HFFc6 (cell line): ENCODE measurements at places on chromosomes 5 and 9.

GRCh38 chr9:32220750-32221149, 163.7 kb upstream of the ACO1 start:
- no peaks in the 10 kb centered on the region for H3K4me1 ChIP-seq
- no peaks in the 10 kb centered on the region for H3K36me3 ChIP-seq
- H3K4me3 ChIP-seq, result no peak overlapping the region

DNA sequence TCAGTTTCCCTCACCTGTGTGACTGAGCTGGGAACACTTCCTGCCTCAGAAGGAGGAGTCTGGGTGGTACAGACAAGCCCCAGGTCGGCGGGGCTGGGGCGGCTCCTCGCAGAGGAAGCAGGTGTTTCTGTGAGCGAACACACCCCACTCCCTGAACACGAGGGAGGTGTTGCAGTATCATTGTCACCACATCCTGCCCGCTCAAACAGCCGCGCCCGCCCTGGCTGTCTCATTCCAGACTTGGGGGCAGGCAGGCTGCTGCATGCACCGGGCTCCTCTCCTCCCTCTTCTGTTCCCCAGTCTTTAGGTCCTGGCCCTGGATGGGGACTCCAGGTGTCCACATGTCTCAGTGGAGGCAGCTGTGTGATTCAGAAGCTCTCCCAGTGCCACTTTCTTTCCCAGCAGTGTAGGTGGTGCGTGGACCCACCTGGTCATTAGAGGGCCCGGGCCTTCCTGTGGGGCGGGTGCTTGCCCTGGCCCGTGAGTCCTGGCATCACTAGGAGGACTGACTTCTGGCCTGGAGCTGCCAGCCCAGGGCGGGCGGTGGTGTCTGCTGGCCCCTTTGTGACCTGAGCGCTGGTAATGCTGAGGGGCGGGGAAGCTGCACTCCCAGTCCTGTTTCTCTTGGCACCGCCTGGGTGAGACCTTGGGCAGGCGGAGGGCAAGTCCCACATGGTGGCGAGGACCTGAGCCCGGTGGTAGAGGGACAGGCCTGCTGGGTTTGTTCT, 18.3 kb upstream of the PHYHD1 start:
- peaks cover 15% of the 10 kb centered on the region for H3K36me3 ChIP-seq
- H3K27ac ChIP-seq, result peak overlapping the region; percentile 21
- peaks cover 30% of the 10 kb centered on the region for H3K4me1 ChIP-seq
- peaks cover 3% of the 10 kb centered on the region; the same call in 1 of the 2 replicates for H3K27me3 ChIP-seq
- no peak overlapping the region for H3K4me3 ChIP-seq

DNA sequence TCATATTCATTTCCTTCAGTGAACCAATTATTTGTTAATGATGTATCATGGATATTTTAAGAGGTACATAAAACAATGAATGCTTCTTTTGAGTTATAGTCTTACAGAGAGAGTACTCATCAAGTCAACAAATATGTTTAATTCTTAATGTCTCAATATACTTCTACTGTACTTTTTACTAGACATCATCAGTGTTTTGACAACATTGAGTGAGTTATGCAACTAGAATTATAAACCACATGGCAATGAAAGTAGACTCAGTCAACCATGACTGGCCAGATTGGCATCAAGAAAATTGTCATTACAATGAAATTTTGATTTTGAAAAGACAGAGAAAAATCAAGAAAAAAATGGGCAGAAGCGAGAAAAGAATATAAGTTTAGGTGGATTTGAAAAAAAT, 1248.1 kb upstream of the CDH18 start:
- no peaks in the 10 kb centered on the region for H3K4me1 ChIP-seq
- no peaks in the 10 kb centered on the region for H3K27me3 ChIP-seq
- no peak overlapping the region for H3K27ac ChIP-seq
- no peak overlapping the region for H3K4me3 ChIP-seq
- H3K36me3 ChIP-seq, result no peaks in the 10 kb centered on the region
- DNase-seq, result no peak

DNA sequence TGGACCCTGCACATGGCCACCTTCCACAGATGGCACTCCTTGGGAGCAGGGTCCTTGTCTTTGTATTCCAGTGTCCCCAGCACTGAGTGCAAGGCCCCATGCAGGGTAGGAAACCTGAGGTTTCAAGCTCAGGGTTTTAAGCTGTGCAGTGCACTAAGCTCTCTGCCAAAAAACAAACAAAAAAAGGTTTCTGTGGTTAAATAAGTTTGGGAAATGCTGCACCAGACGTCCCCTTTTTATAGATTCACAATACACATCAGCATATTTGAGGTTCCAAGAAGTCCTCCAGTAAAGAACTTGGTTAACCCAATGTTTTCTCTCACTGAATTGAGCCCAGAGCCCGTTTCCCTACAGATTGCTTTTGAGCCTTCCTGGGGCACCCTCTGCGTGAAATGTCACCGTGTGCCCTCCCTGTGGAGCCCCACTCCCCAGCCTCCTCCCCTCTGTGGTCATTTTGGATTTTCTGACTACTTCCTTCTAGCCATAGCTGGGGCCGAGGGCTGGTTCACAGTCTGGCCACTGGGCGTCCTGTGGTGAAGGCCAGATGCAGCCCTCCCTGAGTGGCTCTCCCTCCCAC, 17.1 kb downstream of the DELE1 start:
- H3K4me1 ChIP-seq, result peaks cover 20% of the 10 kb centered on the region
- no peak for DNase-seq
- peak overlapping the region; percentile 34; the same call in 1 of the 2 replicates for H3K27ac ChIP-seq
- H3K36me3 ChIP-seq, result peaks cover 7% of the 10 kb centered on the region; the same call in 1 of the 2 replicates

GRCh38 chr9:126704157-126704891, 90.6 kb downstream of the LMX1B start:
- H3K36me3 ChIP-seq, result no peaks in the 10 kb centered on the region
- peak overlapping the region; percentile 22; the same call in 1 of the 2 replicates for H3K27ac ChIP-seq
- DNase-seq, result peak; percentile 45
- peak overlapping the region; percentile 58 for H3K4me3 ChIP-seq
- peaks cover 15% of the 10 kb centered on the region for H3K4me1 ChIP-seq

- H3K36me3 ChIP-seq, result peaks cover 11% of the 10 kb centered on the region
- H3K4me3 ChIP-seq, result peak overlapping the region; percentile 5
- peaks cover 68% of the 10 kb centered on the region for H3K4me1 ChIP-seq
- H3K27ac ChIP-seq, result peak overlapping the region; percentile 42
- peak; percentile 55 for DNase-seq
These were observed 3.2 kb upstream of the DBN1 start for GRCh38 chr5:177476531-177477233.

- no peaks in the 10 kb centered on the region for H3K4me1 ChIP-seq
- no peak overlapping the region for H3K27ac ChIP-seq
- peaks cover 5% of the 10 kb centered on the region for H3K27me3 ChIP-seq
These were observed 75.4 kb upstream of the SELENOP start for GRCh38 chr5:42887097-42887496.

DNA sequence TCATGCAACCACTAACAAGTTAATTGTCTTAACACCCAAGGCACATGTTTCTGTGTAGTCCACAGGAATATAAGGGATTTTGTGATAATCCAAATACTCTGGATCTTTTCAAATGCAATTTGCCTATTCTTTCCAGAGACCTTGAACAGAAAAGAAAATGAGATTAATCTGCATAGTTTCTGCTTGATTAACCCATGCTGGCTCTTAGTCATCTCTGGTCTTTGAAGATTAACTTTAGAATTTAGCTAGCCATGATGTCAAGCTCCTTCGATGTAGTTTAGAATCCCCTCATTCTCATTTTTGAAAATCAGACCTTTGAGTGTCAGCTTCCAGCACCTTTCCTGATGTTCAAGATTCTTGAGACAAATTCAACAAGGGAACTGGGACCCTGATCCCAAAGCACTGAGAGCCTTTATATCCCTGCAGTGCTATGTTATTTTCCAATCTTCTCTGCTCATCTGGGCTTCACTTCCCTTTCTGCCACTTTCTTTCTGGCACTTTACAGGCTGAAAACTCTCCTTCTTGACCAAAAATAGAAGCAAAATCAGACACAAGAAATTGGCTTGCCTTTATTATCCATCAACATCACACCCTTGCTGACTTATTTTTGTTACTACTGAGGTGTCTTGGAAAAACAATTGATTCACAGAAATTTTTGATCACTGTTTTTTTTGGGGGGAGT, 155.5 kb downstream of the PALM2AKAP2 start:
- no peak for DNase-seq
- H3K4me3 ChIP-seq, result no peak overlapping the region
- no peaks in the 10 kb centered on the region; the same call in 1 of the 2 replicates for H3K27me3 ChIP-seq
- H3K36me3 ChIP-seq, result peaks cover 9% of the 10 kb centered on the region
- peaks cover 13% of the 10 kb centered on the region for H3K4me1 ChIP-seq

- no peak overlapping the region for H3K27ac ChIP-seq
- no peak for DNase-seq
- H3K27me3 ChIP-seq, result no peaks in the 10 kb centered on the region
These were observed 421.0 kb upstream of the CHD1 start for GRCh38 chr5:99349787-99350186.

DNA sequence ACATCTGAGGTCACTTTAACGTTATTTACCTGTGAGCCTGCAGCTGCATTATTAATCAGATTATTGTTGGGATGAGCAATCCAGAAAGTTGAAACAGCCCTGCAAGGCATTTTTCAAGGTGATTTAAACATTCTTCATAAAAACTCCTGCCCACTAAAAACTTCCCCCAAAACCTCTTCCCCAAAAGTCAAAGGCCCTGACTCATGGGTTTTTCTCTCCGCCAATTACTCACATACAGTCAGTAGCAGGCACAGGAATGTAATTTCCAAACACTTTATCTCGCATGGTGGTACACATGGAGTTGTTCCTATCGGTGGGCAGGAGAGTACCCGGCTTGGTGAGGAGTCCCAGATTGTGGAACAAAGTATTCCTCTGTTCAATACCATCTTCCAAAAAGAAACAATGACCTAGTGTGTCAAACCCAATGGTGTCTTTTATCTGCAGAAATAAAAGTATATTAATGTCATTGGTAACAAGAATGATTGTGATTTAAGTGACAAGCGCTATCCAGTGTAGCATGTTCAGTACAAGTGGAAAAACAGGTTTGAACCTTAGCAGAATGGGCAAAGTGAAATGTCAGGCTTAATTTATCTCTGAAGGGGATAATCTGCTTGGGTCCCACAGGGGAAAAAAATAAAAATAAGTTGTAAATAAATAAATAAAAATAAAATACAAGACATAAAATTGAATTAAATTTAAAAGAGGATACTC, 38.3 kb downstream of the CEMIP2 start:
- H3K36me3 ChIP-seq, result peaks cover 62% of the 10 kb centered on the region
- peaks cover 75% of the 10 kb centered on the region for H3K4me1 ChIP-seq

DNA sequence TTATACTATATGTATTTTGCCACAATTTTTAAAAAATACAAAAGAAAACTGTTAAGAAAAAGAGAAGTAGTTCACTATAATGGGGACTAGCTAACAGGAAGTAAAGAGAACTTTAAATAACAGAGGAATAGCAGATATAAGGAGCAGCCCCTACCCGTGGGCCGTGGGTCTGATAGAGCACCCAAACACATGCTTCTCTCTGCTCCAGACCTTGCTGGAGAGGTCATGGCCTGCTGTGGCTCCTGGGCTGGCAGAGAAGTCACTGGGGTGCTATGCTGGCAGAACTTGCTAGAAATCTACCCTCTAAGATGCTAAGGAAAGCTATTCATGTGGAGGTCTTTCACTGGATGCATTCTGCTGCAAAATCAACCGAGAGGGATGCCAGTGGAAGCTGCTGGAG, 10.0 kb upstream of the TNFAIP8 start:
- peaks cover 17% of the 10 kb centered on the region for H3K4me1 ChIP-seq
- no peak for DNase-seq
- H3K27ac ChIP-seq, result no peak overlapping the region
- H3K27me3 ChIP-seq, result no peaks in the 10 kb centered on the region
- H3K4me3 ChIP-seq, result no peak overlapping the region

GRCh38 chr5:140216478-140217074, 41.6 kb downstream of the CYSTM1 start:
- H3K4me1 ChIP-seq, result peaks cover 33% of the 10 kb centered on the region
- no peak overlapping the region for H3K27ac ChIP-seq
- H3K4me3 ChIP-seq, result no peak overlapping the region
- DNase-seq, result no peak

DNA sequence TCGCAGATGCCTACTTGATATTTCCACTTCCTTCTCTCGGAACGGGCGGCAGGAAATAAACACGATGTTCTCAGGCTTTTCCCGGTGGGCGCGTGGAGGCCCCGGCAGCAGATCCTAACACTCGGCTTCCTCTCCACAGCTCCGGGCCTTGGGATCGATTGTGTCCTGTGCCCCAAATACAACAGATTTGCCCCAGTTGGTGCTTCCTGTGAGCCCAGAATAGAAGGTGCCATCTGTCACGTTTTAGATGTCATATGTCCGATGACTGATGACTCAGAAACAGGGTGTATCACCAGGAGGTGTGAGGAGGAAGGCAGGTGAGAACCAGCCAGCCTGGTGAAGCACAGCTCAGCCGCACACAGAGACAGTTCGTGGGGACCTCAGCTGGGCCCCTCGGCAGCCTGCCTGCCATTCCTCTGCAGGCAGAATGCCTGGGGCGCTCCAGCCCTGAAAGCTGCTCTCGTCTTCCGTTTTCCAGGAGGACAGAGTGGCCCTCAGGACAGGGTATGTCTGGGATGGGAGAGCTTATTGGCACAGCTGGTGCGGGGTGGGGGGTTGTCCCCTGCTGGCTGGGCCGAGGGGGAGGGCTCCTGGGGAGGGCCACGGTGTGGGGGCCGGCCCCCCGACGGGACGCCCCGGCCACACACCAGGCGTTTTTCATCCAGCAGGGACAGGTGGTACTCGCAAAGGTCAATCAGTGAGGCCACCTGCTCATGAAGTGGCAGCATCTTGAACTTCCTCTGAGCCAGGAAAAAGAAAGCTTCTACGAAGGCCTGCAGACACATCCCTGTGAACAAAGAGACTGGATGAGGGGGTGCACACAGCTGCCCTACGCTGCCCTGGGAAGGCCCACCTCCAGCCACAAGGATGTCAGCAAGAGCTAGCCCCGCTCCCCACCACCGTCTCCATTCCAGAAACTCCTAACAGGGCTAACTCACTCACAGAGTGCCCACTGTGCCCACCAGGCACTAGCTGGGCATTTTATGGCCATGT, 171.0 kb downstream of the DAB2IP start:
- H3K4me3 ChIP-seq, result no peak overlapping the region
- H3K27me3 ChIP-seq, result peaks cover 11% of the 10 kb centered on the region

DNA sequence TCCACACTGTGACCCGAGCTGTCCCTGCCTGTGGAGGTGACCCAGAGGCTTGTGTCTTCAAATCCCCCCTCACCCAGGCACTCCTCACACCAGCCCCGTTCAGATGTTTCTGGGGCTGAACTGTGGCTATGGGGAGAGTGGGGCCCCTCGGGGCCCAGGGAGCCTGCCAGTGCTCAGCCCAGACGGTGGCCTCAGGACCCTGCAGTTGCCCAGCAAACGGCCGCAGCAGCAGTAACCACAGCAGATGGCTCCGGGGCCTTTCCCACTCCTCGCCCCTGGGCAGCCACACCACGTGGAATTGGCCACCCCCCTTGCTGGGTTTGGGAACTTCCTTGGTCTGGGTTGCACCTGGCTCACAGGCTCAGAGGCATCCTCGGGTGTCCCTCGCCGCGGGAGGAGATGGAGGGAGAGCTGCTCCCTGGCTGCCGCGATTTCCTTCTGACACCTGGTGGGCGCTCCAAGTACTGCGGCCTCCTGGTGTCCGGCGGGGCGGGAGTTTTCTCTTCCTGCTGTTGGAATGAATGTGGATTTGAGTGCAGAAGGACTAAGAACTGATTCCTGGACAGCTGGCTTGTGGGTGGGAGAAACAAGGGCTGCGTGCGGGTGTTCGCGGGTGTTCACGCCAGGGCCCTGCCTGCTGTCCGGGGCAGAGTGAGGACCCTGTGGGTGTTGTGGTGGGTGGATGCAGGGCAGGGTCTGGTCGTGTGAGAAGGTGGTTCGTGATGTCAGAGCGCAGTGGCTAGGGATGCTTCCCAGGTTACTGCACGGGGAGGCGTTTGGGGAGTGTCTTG, 97.5 kb downstream of the COL5A1 start:
- H3K36me3 ChIP-seq, result peaks cover 8% of the 10 kb centered on the region
- peaks cover 50% of the 10 kb centered on the region for H3K27me3 ChIP-seq
- H3K4me1 ChIP-seq, result peaks cover 6% of the 10 kb centered on the region; the same call in 1 of the 2 replicates
- peak; percentile 40 for DNase-seq
